ENCODE measurements at places on chromosomes 2 and 18. TPM values are rescaled to one million over a fixed set of nuclear protein-coding genes. Genes with fewer than 3 reads are reported as not detected.

The LAMA3 gene
- total RNA-seq = not detected

GRCh38 chr2:210252699-210253606 is 27.7 kb upstream of the ACADL start:
- no peak for DNase-seq

GRCh38 chr2:179132076-179132475 is 82.1 kb upstream of the CCDC141 start:
- DNase-seq = no peak

The MBP gene
- 60.2 TPM for total RNA-seq

The FABP1 gene
- not detected for total RNA-seq

DNA sequence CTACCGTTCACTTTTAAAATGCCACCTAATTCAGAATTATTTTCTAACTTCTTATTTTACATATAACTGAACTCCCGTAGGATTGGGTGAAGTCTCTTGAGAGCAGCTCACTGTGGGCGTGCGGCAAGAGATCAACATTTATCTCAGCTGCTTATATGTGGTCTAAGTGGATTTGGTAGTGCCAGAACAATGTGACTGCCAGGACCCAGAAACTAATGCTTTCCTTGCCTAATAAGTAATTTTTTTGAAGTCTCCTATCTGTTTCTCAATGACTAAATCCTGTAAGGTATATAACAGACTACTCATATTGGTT is 11.2 kb upstream of the NFE2L2 start:
- no peak for DNase-seq

All from activated CD4-positive, alpha-beta T cell treated with anti-CD3 and anti-CD28 coated beads, Interleukin-2, amount 10 ng/mL, durations not matched to agents 24 days and 14 days (primary cell).